Left renal pelvis (tissue), 4 donors: ENCODE measurements at places on chromosomes 7 and 10.

GRCh38 chr7:4745971-4746919 lies 29.2 kb upstream of the AP5Z1 start:
- no peak for DNase-seq

DNA sequence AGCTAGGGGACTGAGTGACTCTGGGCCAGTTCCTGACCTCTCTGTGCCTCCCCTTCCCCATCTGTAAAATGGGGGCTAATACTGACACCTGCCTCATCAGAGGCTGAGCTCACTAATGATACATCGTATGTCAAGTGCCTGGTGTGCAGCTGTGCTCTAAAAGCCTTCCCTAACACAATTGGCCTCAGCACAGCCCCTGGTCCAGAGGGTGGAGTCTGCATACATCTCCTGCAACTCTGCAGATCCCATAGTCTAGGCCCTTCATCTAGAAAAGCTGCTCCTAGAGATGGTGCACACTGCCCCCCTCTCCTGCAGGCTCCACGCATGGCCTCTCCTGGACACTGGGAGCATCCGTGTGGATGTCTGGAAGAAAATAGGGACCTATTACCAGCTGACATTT lies 255.0 kb downstream of the RPS24 start:
- DNase-seq = no peak

DNA sequence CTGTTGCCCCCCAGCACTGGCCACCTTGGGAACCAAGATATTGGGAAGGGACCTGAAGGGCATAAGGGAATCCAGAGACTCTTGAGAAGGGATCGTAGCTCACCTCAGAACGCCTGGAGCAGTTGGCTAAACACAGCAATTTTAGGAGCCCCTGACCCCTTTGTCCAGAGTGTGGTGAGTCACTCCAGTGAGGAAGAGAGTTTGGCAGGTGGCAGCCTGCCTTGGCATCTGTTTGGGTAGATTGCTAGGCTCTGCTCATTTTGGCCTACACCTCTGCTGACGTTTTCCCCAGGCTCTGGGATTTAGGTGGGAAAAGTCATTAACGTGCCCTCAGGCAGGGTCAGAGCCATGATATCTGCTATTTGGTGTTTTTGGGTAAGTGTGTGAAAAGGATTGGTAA lies 100.6 kb downstream of the GRB10 start:
- DNase-seq = no peak

DNA sequence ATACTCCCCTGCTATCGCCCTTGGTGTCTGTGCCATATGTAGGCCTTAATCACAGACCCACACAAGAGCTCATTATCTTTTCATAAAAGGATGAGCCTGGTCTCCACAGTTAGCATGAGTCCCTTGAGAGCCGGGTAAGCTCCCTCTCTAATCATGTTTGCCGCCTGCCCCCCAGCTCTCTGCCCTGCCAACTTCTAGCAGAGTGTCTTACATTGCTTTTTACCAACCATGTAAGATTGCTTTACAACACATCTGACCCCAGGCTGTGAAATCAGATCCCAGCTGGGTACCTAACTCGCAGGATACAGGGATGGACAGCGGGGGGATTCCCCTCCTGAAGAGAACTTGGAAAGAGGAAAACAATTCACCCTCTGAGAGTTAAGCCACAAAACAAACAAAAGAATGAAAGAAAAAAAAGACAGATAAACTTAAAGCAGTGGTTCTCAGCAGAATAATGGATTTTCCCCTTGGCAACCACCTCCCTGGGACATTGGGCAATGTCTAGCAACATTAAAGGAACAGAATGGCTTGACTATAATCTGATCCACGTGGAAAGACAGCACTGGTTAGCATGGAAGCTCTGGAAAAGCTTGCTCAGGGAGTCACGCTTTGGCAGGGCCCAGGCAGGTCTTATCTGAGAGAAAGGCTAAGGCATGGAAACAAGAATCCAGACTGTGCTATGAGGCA lies 39.4 kb upstream of the ATOH7 start:
- no peak for DNase-seq

DNA sequence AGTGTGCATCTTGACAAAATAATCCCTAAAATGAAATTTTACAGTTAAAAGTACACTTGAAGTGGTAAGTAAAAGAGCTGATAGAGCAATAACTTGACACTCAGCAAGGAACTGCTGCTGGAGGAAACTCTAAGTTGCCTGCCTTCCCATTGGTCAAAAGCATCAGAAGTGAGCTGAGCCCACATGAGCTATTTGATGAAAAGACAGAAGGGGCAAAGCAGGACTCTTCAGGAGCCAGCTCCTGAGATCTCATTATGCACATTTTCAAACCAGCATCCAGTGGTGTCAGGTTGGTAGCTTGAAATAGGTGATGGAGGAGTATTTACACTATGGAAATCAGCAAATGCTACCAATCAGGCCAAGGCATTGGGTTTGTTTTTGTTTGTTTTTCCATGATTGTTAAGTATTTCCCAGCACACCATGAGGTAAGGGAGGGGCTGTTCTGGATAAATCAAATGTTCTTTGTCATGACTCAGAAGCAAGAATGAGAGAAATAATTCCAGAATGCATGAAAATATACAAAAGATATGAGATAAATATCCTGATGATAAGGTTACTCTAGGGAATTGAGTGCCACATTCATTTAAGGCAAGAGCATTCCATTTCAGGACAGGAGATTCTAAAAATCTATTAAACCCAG lies 316.6 kb downstream of the SNX13 start:
- no peak for DNase-seq

GRCh38 chr7:36406156-36406555 lies 16.5 kb downstream of the ANLN start:
- no peak for DNase-seq

DNA sequence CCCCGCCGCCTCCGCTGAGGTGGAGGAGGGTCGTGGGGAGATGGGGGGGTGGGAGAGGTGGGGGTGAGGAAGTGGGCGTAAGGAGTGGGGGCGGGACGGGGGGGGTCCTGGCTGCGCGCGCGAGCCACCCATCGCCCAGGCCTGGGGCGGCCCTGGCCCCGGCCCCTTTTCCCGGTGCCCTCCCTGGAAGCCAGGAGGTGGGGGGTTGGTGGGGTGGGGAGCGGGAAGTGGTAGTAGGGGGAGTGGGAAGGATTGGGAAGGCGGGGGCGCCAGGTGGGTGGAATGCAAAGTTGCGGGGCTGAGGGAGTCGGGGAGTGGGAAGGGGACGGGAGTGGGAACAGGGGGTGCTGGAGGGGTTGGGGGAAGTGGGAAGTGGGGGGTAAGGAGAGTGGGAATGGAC lies 319 bp upstream of the MMD2 start:
- no peak for DNase-seq

- DNase-seq = no peak
Measured at GRCh38 chr10:43876976-43877375, 228.3 kb upstream of the ZNF32 start.

GRCh38 chr10:103451091-103451813 lies 918 bp downstream of the CALHM2 start:
- DNase-seq = no peak

DNA sequence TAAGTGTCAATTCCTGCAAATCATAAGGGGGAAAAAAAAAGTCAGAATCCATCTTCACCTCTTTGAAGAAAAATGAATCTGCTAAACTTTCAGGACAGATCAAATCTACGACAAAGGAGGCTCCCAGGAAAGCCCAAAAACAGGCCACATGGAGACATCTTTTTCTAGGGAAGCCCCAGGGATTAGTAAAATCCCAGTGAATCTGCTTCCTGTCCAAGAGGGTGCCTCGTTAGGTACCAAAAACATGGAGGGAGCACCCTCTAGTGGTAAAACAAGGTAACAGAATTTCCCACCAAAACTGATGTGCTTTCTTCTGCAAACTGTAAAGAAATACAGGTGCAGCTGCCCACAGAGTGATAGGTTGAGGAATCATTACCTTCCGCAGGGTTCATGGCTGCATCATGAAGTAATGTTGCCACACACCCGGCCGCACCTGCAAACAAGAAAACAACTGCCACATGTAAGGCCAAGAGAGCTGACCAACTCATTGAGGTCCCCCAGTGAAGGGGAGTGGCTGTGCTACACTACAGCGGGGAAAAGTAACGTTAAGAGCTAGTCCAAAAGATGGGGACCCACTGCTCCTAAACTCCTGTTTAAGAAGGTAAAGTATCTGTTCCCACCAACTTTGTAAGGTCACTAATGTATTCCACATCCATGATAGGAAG lies 7.9 kb downstream of the SLC25A28 start:
- DNase-seq = no peak

DNA sequence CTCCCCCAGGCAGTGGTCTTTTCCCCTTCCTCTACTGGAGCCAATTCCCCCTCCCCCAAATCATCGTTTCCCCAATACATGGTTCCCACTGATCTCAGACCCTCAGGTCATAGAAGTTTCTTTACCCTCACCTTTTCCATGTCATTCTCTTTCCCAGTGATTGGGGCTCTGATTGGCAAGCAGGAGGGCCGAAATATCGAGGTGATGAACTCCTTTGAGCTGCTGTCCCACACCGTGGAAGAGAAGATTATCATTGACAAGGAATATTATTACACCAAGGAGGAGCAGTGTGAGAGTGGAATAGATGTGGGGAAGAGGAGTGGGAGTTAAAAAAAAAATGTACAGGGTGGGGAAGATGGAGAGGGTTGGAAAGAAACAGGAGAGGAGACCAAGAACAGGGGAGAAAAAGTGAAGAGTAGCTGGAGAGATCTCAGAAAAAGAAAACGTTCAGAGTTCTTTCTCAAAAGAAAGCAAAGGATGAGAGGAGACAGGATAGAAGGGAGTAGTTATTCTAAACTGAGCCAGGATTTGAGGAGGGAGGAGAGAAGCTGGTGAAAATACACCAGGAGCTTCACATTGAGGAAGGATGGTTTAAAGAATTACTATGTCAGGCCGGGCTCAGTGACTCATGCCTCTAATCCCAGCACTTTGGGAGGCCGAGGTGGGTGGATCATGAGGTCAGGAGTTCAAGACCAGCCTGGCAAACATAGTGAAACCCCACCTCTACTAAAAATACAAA lies 858 bp downstream of the COPS6 start:
- no peak for DNase-seq

- no peak for DNase-seq
Measured at GRCh38 chr7:34656041-34656440, 2.0 kb upstream of the NPSR1 start.

GRCh38 chr7:140903741-140904480 lies 20.8 kb downstream of the BRAF start:
- DNase-seq = no peak

- DNase-seq = no peak
Measured at GRCh38 chr7:120677535-120677934, 180.4 kb downstream of the TSPAN12 start.

DNA sequence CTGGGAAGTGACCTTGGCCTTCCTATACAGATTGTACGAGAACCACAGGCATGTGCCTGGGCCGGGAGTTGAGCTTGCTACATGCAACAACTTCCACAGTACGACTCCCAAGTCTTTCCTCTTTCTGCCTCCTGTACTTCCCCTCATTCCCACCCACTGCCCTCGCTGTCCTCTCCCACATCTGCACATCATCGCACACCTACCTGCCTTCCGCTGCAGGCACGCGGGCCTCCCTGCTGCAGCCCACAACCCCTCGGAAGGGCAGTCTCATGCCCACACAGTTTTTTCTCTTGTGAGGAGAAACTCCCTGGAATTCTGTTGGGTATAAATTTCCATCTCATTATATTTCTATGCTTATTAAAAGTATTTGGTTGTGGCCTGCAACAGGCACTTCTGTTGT lies 117.2 kb downstream of the ACTR3B start:
- no peak for DNase-seq

DNA sequence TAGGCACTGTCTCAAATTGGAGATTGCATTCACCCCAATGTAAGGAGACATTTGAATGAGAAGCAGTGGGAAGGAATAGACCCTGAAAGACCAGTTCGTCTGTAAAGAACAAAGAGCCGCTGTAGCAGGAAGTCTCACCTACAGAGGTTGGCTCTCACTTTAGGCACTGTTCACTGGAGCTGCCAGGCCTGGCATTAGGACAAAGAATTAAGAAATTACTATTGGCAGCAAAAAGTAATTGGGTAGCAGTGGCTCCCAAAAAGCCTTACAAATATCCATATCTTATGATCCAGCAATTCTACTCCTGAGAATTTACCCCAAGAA lies 10.5 kb upstream of the TEX36 start:
- DNase-seq = no peak

DNA sequence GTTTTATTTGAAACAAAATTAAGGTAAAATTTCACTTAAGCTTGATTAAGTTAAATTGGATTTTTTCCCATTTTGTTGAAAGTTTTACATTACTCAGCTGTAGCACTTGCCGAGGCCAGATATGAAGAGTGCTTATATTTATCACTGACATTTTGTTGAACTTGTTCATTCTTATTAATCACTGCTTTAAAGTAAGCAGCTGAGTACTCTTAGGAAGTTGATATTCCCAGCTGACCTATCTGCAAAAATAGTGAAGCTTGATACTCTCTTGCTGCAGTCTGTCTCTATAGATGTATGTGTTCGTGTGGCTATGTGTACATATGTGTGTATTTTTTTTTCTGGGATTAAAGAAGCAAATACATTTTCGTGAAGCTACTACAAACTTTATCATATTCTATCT lies 150.0 kb downstream of the SKAP2 start:
- DNase-seq = no peak

DNA sequence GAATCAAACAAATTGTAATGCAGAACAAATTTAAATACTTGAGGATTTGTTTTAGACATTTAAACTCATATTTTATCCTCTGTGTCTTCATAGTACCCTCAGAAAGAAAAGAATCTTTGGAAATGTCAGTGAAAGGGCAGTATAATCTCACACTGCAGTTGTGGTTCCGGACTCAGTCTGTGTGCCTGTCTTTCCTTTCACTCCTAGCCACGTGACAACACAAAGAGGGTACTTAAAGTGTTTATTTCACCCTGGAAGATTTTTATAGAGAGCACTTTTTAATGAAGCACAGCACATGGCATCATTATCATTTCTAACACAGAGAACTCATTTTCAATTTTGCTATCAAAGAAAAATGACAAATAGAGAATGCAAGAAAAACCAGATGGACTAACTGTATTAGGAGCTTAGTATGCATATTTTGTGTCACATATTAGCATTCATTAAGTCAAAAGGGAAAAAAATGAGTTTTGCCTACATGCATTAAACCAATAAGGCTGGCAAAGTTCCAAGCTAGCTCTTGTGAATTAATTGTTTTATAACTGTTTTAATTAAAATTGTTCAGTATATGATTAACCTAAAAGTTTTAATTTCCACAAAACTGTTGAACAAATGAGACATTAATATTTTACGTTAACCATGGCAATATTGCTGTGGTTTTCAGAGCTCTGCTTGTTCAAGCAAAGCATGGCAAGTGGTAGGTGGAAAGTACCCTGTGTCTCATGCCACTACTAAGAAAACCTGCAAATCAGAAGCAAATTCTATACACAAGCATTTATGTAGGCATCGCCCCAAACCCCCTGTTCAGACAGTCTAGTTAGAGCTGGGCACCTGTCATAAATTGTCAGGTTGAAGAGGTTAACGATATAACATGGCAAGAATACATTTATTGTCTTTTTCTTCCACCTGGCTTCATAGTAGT lies 65.9 kb downstream of the AUTS2 start:
- no peak for DNase-seq

DNA sequence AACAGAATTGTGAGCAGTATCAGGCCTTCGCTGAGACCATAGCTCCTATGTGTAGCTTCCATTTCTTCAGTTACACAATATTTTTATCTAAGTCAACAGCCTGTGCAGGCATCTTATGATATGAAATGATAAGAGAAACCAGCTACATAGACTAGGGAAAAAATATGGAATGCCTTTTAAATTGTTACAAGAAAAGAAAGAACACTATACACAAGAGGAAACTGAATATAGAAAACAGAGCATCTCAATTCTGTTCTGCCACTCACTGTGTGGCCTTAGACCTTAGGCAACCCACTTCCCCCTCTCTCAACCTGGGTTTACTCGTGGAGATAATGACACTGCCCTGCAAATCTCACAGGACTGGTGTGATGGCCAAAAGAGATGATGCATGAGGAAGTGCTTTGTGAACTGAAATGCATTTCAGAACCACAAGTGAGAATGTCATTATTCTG lies 132.9 kb downstream of the LRRN3 start:
- DNase-seq = no peak
